ENCODE measurements at places on chromosomes 1 and 21.

GRCh38 chr1:201457508-201457960 lies 11.5 kb downstream of the PHLDA3 start:
- DNase-seq, result no peak

GRCh38 chr1:21651214-21652042 lies 17.7 kb downstream of the RAP1GAP start:
- no peak for DNase-seq

DNA sequence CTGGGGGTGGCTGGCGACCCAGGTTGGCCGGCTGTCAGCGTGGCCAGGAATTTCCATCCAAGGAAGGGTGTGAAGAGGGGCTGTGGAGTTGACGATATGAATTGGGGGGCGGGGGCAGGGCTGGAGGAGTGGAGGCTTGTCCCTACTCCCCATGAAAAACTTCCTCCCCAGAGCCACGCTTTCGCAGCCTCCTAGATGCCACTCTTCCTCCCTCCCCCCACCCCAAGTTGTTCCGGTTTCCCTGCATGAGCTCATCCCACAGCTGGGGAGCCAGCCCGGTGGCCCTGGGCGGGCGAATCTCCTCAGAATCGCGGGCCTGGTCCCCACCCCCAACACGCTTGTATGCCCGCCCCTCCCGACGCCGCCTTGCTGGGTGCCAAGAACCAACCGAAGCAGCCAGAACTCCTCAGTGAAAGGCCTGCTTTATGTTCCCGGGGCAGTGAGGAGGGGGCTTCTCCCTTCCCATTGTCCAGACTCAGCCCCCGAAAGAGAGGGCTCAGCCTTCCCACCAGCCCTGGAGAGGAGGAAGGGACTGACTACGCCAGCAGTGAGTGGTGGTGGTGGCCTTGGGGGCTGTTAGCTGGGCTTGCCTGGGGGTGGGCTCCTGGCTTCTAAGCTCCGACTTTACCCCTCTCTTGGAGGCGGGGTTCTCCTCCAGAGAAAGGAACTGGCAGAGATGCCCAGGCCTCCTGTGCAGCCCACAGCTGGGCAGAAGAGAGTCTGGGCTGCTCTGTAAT lies 1.8 kb upstream of the CSMD2 start:
- DNase-seq, result no peak

DNA sequence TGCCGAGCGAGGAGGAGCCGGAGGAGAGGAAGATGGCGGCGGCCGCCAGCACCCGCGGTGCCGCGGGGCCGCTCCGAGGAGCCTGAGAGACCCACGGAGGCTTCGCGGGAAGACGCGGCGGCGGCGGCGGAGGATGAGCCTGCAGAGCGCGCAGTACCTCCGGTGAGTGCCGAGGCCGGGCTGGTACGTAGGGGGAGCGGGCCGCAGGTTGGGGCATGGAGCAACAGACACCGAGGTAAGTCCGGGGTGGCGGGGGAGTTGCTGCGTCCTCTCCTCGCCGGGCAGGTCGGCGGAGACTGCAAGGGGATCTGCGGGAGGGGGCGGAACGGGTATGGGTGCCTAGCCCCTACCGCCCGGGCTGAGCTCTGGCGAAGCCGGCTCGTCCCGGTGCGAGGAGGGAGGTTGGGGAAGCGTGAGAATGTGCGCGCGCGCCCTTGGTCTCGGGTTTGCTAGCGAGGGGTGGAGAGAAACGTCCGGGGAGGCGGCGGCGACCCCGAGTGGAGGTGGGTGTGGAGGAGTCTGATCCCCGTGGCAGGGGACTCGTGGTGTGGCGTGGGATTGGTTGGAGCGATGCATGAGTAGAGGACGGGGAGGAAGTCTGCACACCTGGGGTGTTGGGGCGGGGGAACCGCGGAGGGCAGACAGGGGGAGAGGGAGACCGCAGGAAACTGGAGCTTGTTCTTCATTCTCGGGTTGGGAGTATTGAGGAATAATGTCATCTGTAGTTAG lies at the start of gene SMG7:
TSS of gene SMG7 (plus strand) at position 12 of the 729 bp plus-strand sequence. CDS start at position 134, 122 bp downstream.
- DNase-seq, result no peak

DNA sequence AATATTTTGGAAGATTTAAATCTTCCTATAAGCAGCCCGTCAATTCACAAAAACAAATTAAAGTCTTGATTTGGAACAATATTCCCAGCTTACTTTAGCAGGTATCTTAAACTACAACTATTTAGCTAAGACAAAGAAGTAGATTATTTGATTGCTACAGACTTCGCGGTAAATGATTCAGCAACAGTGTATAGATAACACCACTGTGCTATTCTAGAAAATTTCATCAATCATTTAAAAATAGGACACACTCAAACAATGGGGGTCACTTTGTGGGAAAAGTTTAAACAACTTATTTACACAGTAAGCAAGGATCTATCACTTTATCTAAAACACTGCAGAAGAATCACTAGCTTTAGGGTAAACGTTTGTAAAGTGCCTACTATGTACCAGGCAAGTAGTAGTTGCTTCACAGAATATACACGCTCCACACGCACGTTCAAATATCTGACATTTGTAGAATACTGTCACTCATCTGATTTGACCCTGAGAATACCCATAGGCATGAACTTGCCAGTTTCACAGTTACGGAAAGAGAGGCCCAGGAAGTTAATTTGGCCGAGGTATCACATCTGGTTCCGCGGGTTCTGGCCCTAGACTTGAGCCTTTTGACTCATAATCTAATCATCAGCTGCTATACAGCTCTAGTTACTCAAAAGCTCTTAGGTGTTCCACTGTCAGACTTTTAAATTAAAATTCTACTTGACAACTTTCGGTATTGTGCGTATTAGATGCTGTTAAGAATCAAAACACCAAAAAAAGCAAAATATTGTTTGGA lies 876 bp downstream of the DENND2C start:
- no peak for DNase-seq

DNA sequence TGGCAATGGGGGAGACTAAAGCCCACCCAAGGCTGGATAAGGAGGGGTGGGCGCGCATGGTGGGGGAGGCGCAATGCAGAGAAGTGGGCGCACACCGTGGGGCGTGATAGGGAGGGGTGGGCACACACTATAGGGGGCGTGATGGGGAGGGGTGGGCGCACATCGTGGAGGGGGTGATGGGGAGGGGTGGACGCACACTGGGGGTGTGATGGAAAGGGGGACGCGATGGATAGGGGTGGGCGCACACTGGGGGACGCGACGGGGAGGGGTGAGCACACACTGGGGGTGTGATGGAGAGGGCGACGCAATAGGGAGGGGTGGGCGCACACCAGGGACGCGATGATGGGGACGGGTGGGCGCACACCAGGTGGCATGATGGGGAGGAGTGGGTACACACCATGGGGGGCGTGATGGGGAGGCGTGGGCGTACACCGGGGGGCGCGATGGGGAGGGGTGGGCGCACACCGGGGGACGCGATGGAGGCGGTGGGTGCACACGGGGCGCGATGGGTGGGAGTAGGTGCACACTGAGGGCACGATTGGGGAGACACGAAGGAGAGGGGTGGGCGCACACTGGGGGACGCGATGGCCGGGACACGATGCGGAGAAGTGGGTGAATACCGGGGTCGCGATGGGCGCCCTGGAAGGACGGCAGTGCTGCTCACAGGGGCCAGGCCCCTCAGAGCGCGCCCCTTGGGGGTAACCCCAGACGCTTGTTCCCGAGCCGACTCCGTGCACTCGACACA lies 929 bp downstream of the SUMO3 start:
- DNase-seq, result no peak
